ENCODE measurements at places on chromosomes 7 and 10.

DNA sequence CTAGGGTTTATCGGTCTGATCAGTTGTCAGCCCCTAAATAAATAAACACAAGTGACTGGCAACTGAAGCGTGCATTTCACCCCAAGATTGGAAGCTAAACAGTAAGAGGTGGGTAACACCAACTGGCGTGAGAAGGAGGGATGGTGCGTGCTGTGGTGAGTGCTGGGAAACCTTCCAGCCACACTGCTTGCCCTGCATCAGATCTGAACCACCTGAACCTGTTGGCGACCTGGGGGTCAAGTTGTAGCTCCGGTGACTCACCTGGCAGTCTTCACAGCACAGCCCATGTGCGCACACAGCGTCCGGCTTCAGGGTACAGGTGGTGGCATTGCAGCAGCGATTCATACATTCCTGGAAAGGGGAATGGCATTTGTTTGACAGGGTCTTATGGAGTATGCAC lies 170.1 kb downstream of the FANK1 start:
- DNase-seq: no peak

DNA sequence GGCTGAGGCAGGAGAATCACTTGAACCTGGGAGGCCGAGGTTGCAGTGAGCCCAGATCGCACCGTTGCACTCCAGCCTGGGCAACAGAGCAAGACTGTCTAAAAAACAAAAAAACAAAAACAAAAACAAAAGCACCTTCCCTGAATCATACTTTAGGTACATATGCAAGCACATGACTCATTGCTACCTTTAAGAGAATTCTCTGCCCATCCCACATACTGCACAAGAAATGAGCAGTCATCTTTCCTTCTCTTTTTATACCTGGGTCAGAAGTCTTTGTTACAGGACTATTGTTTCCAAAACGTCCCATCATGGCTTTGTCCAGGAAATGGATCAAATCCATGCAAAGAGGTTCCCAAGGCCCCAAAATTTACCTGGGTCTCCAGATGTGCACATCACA lies 21.5 kb upstream of the AKR1B10 start:
- DNase-seq: no peak

- DNase-seq: no peak
These were observed 39.8 kb downstream of the CAMK2B start for GRCh38 chr7:44285561-44285960.

GRCh38 chr10:87700031-87700796 lies 40.5 kb downstream of the PAPSS2 start:
- no peak for DNase-seq

- DNase-seq: no peak
These were observed 11.7 kb downstream of the PTPRE start for GRCh38 chr10:127918572-127918971.

- DNase-seq: no peak
These were observed 3.1 kb downstream of the STX1A start for GRCh38 chr7:73716318-73716890.

DNA sequence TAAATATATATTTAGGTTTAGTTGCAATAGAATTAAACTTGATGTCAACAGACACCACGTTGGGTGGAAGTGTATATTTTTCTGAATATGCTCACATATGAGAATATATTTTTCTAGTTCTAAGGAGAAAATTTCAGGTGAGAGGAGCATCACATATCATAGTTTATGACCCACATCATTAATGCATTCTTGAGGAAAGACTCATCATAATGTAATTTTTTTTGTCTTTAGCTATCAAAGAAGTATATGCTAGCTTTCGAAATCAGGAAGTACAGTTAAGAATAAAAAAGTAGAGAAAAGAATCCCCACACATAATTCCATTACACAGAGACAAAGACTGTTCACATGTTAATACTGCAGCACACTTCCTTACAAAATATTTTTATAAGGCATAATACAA lies 30.4 kb downstream of the A1CF start:
- no peak for DNase-seq

GRCh38 chr10:124127563-124127962 lies 34.2 kb upstream of the CHST15 start:
- no peak for DNase-seq

- DNase-seq: no peak
These were observed 26.4 kb downstream of the AUTS2 start for GRCh38 chr7:69624435-69625230.

- no peak for DNase-seq
These were observed 353.7 kb upstream of the CHRM2 start for GRCh38 chr7:136514776-136515175.

GRCh38 chr10:111137007-111137406 lies 60.2 kb downstream of the ADRA2A start:
- DNase-seq: no peak

DNA sequence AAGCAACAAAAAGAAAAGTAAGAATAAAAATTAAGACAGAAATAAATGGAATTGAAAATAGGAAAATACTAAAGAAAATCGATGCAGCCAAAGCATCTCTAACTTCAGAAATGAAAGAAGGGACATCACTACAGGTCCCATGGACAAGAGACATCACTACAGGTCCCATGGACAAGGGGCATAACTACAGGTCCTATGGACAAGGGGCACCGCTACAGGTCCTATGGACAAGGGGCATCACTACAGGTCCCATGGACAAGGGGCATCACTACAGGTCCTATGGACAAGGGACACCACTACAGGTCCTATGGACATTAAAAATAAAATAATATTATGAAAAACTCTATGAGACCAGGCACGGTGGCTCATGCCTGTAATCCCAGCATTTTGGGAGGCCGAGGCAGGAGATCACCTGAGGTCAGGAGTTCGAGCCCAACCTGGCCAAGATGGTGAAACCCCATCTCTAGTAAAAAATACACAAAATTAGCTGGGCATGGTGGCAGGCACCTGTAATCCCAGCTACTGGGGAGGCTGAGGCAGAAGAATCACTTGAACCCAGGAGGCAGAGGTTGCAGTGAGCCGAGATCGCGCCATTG lies 101.0 kb upstream of the DNAAF5 start:
- no peak for DNase-seq

DNA sequence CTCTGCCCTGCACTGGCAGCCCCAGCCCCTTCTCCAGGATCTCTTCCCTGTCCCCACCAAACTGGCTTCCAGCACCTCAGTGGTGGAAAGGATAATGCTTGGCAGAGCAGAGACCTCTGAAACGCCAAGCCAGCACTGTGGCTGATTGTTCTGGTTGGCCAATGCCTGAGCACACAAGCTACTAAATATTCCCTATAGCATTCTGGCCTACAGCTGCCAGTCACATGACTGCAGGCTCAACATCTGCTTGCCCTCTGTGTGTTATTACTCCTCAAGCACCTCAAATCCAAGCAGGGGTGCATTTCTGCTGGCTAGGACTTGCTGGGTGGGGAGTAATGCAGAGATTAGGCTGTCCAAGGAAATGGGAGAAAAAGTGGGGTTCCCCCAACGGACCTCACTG lies 6.1 kb downstream of the TBATA start:
- DNase-seq: no peak

DNA sequence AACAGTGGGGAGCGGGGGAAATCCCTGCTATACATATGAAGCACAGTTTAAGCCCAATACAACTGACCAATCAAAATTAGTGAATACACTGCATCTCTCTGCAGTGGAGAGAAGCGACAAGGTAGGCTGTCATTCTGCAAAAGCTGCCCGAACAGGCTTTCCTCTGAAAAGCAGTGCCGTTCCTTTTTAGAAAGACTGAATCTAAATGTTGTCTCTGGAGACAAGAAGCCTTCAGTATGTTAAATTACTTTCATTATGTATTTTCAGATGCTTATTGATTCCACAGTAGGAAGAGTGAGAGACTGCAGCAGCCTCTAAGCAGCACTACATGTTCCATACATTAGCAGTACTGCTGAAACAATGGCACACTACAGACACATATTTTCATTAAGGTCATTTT lies at the start of gene GPR22:
TSS of gene GPR22 (plus strand) at position 129 of the 400 bp plus-strand sequence. CDS start 4,004 bp downstream, outside the sequence.
- no peak for DNase-seq

- no peak for DNase-seq
These were observed 18.8 kb upstream of the LIPM start for GRCh38 chr10:88783724-88784123.

GRCh38 chr10:70664702-70665195 lies 7.6 kb upstream of the ADAMTS14 start:
- no peak for DNase-seq

- DNase-seq: no peak
These were observed 32.3 kb downstream of the PPP2R2D start for GRCh38 chr10:131933016-131933695.

- no peak for DNase-seq
These were observed 6.4 kb upstream of the IGFBP1 start for GRCh38 chr7:45881759-45882464.

Data from NCI-H526 treated with DMSO at 0.1 percent for 48 hours (cell line).